ENCODE measurements at places on chromosomes 6 and 20. TPM values are rescaled to one million over a fixed set of nuclear protein-coding genes. Genes with fewer than 3 reads are reported as not detected.

Gene SNAP25
- polyA plus RNA-seq: 139 TPM

Gene GABRR1
- polyA plus RNA-seq: 0.36 TPM

Gene MRAP2
- polyA plus RNA-seq: 1.4 TPM

Gene PFDN4
- 350 TPM for polyA plus RNA-seq

Gene PHACTR3
- 1.3 TPM for polyA plus RNA-seq

Gene LRRN4
- polyA plus RNA-seq: 0.26 TPM

Gene DNAJC5
- polyA plus RNA-seq: 82.8 TPM

Gene ZC3H12D
- 1.0 TPM for polyA plus RNA-seq

Gene KIF13A
- polyA plus RNA-seq: 9.4 TPM

Gene NKAIN2
- 28.4 TPM for polyA plus RNA-seq

Gene ALDH5A1
- polyA plus RNA-seq: 33.1 TPM

Gene PTP4A1
- polyA plus RNA-seq: 57.6 TPM

Gene ADAM33
- not detected for polyA plus RNA-seq

Gene RCAN2
- 38.9 TPM for polyA plus RNA-seq

Gene TGM3
- polyA plus RNA-seq: 0.10 TPM

Gene CALHM4
- 0.66 TPM for polyA plus RNA-seq

Gene PACSIN1
- polyA plus RNA-seq: 5.7 TPM

Gene OPRL1
- polyA plus RNA-seq: 18.4 TPM

Gene TPBG
- polyA plus RNA-seq: 31.0 TPM

Gene VSX1
- polyA plus RNA-seq: not detected

Gene CLPSL1
- not detected for polyA plus RNA-seq

Gene OPN5
- polyA plus RNA-seq: 0.44 TPM

Gene SLC2A4RG
- 52.1 TPM for polyA plus RNA-seq

Gene HLA-G
- polyA plus RNA-seq: not detected

Gene CASP8AP2
- 13.3 TPM for polyA plus RNA-seq

Data from neural cell (in vitro differentiated cells).